ENCODE measurements at places on chromosomes 7 and 10.
A peak's percentile ranks its signal among the peaks of the same experiment; 100 is the strongest.

DNA sequence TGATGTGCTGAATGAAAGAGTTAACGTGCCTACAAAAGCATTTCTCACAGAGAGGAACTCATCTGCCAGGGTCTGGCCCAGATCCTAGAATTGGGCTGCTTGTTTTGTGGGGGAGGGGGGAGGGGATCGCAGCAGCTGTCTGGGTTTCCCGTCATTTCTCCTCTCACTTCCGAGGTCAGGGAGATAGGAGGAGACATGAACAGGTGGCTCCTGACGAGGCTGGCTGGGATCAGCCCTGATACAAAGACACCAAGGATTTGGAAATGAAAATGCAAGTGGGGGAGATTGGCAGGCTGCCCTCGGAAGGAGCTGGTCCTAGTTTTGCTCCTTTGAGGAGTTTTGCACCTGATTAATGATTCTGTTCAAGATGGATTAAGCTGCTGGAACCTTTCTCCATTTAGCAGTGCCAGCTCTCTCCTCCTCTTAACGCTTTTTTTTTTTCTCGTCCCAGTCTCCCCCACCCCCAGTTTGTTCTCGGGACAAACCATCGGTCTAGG, 86.8 kb upstream of the KMT2C start:
- no peak for DNase-seq

- no peak for DNase-seq
These were observed 28.1 kb upstream of the GARS1 start for GRCh38 chr7:30566596-30566995.

- no peak for DNase-seq
These were observed 48.5 kb downstream of the MYL10 start for GRCh38 chr7:101580596-101580995.

DNA sequence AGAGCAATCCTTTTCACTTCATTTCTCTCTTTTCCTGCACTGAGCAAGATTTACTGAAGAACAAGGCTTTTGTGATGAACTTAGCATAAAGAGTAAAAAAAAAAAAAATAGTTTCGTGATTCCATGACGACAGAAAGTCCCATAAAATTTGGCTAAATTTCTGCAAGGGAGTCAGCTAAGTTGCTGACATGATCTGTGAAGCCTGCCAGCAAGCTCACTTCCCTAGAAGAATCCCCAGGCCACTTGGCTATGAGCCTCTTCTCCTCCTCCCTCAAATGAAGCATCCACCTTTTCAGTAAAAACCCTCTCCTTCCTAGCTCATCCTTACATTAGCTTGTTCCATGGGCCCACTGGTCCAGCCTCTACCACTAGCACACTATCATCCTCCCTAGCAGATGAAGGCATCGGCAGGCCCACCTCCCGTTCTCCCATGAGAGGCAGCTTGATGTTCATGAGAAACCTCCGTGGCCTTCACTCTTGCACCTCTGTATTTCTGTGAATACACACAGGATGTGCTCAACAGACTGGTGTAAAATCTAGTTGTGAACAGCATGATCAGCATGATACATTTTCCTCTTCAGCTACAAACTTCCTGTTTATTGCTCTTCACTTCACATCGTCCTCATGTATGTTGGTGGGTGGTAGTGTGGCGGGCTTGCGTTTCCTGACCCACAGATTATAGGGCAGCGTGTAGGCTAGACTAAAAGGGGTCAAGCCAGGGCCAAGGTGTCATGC, 30.9 kb downstream of the GIMAP8 start:
- DNase-seq, result no peak

GRCh38 chr7:24848878-24849277, 91.6 kb upstream of the GSDME start:
- no peak for DNase-seq

- no peak for DNase-seq
These were observed 118.2 kb downstream of the ADAM12 start for GRCh38 chr10:126270111-126270510.

DNA sequence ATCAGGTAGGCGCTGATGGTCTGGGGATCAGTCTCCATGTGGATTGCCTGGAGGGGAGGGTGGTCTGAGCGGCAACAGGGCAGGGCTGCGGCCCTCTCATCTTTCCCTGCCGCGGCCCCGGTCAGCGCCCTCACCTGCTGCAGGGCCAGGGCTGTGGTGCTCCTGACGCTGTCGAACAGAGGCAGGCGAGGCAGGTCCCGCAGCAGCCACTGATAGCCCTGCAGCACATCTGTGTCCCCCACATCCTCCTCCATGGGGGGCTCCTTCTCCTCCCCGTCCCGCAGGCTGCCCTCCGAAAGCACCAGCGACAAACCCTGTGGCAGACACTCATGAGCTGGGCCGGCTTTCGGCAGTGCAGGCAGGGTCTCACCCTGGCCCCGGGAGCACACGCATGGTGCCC, 19.0 kb downstream of the INTS1 start:
- no peak for DNase-seq

- DNase-seq, result no peak
These were observed 16.1 kb downstream of the MYOF start for GRCh38 chr10:93465806-93466675.

GRCh38 chr7:155729847-155730246, 82.4 kb downstream of the SHH start:
- DNase-seq, result no peak

- DNase-seq, result no peak
These were observed 22.8 kb downstream of the DNAH11 start for GRCh38 chr7:21565614-21566013.

DNA sequence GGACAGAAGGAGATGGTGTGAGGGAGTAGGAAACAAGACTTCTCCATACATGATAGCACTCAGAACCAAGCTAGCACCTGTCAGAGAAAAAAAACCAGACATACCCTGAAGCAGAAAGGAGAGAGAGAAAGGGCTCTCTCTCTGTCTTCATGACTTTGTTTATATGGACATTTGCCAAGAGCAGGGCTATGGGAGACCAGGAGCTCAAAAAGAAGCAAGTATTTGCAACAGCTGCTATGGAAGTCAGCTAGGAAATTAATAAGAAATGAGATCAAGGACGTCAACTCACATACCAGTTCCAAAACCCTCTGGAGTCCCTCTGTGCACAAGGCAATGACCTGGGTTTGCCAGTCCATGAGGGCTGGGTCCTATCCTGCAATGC, 111.6 kb downstream of the SGMS1 start:
- no peak for DNase-seq

GRCh38 chr7:17384400-17384799, 85.9 kb downstream of the AHR start:
- DNase-seq, result no peak

DNA sequence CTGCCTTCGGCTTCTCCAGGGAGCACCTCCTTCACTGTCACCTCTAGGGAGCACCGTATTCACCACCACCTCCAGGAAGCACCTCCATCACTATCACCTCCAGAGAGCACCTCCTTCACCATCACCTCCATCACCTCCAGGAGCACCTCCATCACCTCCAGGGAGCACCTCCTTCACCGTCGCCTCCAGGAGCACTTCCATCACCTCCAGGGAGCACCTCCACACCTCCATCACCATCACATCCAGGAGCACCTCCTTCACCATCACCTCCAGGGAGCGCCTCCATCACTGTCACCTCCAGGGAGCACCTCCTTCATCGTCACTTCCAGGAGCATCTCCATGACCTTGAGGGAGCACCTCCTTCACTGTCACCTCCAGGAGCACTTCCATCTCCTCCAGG, 102.3 kb downstream of the DNAJB6 start:
- no peak for DNase-seq

DNA sequence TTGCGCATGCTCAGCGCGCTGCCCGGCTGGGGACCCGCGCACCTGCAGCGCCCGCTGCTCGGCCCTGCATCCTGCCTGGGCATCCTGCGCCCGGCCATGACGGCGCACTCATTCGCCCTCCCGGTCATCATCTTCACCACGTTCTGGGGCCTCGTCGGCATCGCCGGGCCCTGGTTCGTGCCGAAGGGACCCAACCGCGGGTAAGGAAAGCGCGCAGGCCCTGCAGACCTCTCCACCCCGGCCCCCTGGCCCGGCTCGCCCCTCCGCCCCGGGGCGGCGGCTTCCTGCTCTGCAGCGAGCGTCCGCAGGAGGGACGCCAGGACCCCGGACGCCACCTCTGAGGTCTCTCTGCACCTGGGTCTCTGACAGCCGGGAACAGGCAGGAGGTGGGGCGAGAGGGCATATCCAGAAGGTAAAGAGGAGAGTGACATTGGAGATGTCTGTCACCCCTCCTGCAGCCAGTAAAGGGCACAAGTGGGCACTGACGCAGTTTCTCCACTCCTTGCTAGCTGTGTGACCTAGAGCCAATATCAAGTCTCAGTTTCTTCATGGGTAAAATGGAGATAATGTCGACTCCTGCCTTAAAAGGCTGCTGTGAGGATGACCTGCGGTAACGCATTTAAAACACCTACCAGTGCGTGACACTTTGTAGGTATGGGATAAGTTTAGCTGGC, 338 bp downstream of the ATP6V0E2 start:
- DNase-seq, result no peak

DNA sequence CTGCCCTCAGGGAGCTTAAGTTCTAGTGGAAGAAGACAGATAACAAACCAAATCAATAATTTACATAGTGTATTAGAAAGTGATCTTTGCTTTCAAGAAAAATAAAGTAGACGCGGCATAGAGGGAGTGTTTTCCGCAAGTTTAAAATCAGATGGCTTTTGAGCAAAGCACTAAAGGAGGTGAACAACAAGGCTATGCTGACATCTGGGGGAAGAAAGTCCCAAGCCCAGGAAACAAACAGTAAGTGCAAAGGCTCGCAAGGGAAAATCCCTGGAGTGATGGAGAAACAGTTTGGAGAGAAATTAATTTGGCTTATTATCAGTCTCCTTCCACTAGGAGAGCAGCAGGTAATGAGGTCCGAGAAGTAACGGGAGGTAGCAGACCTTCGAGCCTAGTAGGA, 1.9 kb upstream of the CNNM2 start:
- no peak for DNase-seq

- no peak for DNase-seq
These were observed 49.6 kb downstream of the SH3PXD2A start for GRCh38 chr10:103805781-103806180.

- no peak for DNase-seq
These were observed 17.3 kb downstream of the KLLN start for GRCh38 chr10:87846023-87846422.

DNA sequence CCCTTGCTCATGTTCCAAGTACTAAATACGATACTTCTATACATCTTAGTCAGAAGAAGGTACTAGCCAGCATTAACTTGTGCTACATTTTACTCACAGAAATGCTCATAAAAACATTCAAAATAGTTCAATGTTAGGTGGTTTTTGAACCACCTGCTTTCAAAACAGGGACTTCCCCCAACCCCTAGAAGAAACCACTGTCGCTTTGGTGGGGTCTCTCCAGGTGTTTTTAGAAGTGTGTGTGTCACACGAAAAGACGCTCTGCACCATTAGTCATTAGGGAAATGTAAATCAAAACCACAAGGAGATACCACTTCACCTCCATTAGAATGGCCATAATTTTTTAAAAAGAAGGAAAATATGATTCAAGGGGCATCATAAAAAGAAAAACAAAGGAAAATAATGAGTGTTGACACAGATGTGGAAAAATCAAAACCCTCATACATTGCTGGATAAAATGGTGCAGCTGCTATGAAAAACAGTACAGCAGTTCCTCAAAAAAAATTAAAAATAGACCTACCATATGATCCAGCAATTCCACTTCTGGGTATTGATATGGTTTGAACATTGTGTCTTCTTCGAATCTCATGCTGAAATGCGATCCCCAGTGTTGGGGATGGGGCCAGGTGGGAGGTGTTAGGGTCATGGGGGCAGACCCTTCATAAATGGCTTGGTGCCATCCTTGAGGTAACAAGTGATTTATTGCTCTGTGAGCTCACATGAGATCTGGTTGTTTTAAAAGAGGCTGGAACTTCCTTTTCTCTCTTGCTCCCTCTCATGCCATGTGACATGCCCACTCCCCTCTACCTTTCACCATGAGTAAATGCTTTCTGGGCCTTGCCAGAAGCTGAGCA, 74.2 kb downstream of the MALSU1 start:
- peak; percentile 8 for DNase-seq

DNA sequence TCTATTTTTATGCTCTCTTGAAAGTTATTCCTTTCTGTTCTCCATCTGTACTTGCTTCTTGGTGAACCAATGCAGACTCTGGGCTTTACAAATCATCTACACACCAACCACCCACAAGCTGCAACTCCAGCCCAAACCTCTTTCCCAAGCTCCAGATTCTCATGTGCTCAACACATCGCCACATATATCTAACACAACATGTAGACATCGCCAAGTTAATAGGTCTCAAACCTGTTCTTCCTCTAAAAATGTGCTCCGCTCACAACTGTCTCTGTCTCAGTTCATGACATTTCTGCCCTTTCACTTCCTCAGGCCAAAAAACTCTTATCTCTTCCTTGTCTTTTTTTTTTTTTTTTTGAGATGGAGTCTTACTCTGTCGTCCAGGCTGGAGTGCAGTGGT, 95.7 kb upstream of the EEPD1 start:
- DNase-seq, result no peak

DNA sequence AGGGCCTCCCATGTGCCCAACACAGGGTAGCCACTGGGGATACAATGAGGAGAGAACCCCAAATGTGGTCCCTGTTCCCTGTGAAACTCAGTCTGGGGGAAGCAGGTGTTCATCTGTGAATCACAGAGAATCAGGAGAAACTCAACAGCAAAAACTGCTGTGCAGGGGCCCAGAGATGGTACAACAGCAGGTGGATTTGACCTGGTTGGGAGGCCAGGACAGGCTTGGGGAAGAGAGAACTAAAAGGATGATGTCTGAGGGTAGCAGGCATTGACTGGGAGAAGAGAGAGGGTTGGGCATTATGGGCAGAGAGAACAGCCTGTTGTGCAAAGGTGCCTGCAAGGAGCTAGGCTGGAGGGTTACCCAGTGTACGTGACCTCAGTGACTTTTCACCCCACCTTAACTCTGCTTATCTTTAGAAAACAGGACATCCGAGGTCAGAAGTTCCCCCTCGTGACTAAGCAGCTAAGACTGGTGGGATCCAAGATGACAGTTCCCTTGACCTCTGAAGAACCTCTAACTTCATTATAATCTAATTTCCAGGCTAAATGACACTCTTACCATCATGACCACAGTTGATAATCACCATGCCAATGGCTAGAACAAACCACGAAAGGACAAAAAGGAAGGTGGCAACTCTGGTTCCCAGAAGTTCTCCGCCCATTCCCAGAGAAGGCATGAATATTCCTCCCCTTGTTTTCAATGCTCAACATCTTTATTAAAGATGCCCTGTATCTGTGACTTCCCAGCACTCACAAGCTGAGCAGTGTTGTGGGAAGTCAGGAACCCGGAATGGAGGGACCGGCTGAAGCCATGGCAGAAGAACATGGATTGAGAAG, 5.1 kb upstream of the ADAMTS14 start:
- no peak for DNase-seq

GRCh38 chr10:28298951-28299350, 3.9 kb downstream of the MPP7 start:
- no peak for DNase-seq

Data from stimulated activated CD8-positive, alpha-beta memory T cell treated with anti-CD3 and anti-CD28 coated beads, Interleukin-2, amount 100 ng/mL, for 1 hour (primary cell).